HAP-1 (cell line): ENCODE measurements at places on chromosomes 5 and 9.

DNA sequence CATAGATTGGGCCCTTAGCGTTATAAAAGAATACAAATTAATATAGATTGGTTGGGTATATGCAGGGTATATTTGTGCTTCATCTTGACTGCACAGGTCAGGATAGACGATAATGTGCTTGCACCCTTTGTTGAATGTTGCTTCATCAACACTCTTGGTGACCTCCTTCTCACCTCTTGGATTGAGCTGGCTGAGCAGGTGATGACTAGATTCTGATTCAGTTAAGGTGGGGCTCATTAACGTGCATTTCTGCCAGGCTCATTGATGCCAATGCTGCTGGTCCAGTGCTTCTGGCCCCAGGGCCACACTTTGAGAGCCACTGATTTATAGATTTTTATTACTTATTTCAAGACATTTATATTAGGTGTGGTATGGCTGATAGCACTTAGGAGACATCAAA, 27.7 kb downstream of the PCSK5 start:
- DNase-seq: no peak

DNA sequence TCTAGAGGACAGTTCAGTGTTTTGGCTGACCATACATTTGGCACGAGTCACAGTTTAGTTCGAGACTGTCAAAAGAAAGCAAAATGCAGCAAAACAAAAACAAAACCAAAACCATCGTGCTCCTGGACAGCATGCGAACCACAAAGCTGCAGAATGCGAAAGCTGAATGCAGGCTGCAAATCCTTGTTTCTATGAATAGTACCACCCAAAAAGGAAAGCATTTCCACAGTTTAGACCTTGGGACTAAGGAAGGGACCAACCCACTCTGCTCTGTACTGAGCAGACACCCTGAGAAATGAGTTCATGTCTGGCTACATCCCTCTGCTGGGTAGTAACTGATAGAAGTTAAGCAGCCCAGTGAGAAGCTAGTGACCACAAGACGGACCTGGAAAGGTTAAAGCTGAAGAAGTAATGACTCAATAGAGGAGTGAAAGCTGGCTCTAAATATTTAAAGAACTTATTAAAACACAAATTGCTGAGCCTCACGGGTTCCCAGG, 3.9 kb downstream of the GCNT4 start:
- DNase-seq: no peak

GRCh38 chr5:95704150-95704549, 21.4 kb upstream of the SPATA9 start:
- DNase-seq: no peak

DNA sequence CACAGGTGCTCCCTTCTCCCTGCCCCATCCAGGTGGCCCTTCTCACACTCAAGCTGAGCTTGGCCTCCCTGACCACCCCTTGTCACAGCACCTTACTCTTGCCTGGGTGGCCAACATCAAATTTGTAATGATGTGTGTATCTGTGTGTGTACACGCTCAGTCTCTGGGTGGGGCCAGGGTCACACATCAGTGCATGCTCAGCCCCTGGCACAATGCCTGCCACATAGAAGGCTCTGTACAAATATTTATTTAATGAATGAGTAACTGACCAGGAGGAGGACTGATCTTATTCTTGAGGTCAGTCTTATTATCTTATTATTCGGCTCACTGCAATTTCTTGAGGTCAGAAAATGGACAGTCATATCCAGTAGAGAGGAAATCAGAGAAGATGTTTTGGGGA, 41.3 kb upstream of the HAND1 start:
- no peak for DNase-seq

- no peak for DNase-seq
Measured at GRCh38 chr9:94772639-94773303, 46.3 kb downstream of the AOPEP start.

GRCh38 chr5:93192087-93192486, 388.9 kb downstream of the NR2F1-AS1 start:
- no peak for DNase-seq

DNA sequence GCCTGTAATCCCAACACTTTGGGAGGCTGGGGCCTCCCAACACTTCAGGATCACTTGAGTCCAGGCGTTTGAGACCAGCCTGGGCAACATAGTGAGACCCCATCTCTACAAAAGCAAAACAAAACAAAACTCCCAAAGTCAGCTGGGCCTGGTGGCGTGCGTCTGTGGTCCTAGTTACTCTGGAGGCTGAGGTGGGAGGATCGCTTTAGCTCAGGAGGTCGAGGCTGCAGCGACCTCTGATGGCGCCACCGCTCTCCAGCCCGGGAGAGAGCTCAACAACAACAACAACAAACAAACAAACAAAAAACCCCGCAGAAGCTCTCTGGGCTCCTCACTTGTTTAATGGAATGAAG, 528 bp downstream of the ACOT12 start:
- DNase-seq: no peak

DNA sequence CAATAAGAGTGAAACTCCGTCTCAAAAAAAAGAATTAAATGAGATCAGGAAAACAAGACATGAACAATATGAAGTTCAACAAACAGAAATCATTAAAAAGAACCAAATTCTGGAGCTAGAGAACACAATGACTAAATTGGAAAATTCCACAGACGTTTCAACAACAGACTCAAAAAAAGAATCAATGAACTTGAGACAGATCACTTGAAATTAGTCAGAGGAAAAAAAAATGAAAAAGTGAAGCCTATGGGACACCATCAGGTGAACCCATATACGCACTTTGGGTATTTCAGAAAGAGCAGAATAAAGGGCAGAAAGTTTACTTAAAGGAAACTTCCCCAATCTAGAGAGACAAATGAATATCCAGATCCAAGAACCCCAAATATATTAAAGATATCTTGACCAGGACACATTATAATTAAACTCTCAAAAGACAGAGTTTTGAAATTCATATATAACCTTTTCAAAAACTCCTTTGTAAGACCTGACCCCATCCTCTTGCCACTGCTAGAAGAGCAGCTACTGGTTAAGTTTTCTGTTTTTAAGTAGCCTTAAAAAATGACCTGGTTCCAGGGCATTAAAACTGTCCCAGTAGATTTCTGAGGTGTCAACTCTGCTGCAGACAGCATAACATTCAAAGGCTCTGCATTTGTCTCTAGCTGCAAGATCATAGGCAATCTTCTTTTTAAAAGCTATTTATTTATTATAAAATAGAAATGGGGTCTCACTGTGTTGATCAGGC, 7.7 kb upstream of the MATR3 start:
- DNase-seq: no peak

DNA sequence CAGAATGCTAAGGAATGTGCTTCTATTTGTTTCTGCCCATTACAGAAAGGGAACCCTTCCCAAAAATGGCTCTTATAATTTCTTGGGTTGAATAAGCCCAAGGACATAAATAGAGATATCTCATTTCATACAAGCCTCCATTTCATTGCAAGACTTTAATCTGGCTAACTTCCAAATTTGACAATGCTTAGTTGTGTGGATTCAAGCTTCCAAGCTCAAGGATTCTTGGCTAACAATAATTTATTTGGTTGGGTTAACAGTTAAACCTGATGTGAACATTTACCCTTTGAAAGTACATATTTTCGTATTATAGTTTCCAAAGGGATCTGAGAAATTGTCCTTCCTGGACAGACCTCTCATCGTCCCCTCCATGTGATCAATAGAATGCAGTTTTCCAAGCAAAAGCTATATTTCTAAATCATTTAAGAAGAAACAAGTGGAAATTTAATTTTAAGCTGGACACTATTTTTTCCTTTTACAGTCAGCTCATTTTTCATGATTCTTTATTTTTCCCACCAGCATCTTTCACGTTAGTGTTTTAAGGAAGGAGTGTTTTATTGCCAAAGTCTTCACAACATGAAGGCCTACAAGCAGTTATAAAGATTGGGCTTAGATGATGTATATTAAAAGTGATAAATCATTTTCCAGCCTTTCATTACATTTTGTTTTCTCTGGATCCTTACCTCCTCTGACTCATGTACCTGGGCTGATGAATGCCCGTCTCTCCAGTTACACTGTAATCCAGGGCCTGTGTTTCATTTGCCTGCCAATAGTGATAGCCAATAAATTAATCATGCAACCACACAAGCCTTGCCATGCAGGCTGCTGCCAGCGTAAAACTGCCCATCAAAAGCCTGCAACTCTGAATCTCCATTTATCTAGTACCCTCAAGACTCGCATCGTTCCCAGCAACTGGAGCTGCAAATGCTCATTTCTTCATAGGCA, 176.7 kb downstream of the NTRK2 start:
- no peak for DNase-seq

GRCh38 chr5:53554444-53554843, 6.0 kb upstream of the NDUFS4 start:
- DNase-seq: no peak

DNA sequence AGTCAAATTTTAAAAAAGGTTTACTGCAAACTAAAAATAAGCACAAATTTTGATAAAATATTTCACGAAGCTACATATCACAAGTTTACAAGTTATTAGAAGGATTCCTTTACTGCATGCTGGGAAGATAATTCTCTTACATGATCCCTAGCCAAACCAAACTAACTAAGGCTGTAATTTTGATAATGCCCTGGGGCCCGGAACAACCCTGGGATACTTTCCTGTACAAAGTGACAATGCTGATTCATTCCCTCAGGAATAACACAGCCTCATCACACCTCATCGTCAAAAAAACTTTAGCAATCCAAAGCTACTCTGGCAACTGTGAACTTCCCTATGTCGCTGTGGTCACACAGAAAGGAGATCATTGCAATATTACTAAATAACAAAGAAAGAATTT, 402.9 kb downstream of the RAB3C start:
- no peak for DNase-seq

DNA sequence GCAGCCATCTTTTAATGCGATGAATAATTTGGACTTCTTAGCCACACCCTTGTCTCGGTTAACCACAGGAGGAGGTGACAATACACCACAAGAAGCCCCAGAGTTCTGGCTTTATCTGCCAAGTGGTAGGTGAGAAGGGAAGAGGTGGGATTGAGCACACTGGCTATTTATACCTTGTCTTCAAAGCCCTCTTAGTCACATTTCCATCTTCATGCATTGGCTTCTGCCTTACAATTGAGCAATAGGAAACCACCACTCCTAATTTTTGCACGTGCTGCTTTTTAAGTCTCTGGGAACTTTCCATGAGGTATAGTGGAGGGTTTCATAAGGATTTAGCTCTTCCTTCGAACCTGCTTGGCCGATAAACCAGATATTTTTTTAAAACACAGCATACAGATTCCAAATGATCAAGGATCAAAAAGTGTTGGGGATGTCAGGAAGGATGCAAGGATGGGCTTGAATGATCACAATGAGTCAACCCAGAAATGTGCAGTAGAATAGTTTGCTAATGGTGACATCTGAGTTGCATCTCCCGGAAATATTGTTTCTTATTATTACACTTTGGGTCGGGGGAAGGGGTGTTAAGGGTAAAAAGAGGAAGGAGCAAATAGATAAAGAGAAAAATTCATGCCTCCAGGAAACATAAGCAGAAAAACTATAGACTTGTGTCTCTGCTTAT, 25.5 kb downstream of the PLAC8L1 start:
- no peak for DNase-seq

DNA sequence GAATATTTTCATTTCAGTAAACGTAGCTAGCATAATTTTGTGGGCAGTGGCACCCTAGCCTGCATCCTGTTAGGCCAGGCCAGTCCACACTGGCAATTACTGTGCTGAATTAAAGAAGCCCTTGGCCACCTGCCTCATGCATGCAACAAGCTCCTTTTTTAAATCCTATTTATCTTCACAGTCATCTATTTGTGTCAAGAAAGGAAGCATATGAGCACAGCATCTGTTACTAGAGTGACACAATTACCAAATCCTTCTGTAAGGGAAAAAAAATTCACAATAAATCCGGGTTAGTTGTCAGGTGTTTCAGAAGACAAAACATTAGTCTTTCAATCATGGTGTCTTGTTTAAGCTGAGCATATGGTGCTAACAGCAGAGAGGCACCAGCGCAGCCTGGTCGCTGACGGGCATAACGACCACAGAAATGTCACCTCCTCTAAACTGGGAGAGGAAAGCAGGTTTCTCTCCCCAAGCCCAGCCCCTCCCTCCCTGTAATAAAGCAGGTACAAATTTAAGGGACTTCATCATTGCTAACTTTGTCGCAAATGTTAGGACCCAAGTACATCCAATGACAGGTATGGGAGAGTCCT, 520.6 kb downstream of the CTNND2 start:
- DNase-seq: no peak

DNA sequence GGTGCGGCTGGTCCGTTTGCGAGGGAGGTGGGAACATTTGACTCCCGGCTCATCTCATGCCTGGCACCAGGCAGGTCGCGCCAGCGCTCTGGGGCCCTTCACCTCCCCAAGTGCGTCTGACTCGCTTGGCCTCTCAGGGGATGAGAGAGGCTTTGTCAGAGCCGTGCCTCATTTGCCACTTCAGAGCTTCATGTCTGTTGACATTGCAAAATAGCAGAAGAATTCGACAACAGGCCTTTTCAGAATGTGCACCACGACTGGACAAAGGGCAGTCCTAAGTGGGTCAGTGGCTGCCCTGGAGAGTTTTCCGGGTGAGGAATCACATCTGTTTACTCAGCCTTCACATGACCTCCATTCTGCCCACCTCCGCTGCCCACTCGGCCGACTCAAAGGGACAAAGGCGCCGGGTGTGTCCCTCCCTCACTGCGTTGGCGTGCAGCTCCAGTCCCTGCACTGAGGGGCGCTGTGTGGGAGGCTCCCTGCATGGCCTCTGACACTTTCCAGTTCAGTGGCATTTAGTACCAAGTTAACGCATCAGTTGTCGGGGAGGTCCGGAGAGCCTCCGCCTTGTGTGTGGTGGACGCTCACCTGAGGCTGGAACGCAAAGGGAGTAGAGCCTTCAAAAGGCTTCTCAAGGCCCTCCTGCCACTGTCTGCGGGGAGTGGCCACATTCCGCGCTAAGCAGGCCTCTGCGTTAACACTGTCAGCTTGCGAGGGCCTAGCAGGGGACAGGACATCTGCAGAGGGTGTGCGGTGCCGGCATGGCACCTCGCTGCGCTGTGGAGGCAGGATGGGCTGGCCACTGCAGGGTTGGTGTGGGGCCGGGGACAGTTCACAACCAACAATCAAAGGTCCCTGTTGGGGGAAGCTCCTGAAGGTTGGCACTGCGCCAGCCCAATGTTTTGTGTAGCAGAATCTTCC, 171.5 kb downstream of the NXNL2 start:
- DNase-seq: no peak

DNA sequence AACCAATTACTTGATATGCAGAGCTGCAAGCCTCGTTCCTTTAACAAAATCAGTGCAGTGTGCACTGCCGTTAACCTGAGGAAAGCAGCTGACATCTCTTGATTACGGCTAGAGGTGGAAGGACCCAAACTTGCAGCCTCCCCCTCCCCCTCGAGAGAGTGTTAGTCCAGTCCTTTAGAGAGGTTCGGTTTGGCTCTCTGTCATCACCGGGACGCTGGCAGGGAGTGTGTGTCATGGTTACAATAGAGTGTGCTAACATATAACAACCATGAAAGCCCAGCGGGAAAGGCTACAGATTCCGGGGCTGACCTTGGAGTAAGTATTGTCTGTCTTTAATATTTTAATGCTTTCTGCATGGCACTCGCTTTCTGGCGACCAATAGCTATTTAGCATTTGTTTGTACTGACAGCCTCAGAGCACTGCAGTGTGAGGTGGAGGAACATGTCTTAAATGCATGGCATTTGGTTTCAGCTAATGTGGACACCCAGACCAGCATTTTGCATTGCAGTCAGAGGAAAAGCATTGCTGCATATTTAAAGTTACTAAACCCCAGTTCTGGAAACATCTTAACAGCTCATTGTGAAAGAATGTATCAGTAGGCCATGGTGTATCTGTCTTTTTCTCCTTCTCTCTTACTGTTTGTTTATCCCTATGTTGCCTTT, 237.5 kb downstream of the CD180 start:
- peak; percentile 61 for DNase-seq
